ENCODE measurements at places on chromosomes 5 and 9.

DNA sequence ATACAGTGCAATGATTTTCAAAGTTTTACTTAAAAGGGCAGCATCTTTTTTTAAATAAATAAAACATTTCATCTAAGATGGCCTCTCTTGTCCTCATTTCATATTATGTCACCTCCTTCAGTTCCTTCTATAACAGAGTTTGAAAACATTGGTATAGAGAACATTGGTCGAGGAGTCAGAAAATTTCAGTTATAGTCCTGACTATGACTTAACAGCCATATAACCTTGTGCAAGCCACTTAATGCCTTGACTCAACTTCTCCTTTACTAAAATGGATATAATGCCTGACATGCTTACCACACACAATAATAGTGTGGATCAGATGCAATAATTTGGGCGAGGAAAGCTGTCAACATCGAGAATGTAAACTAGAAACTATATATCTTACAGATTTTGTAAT is 22.6 kb downstream of the SSBP2 start:
- DNase-seq: no peak

DNA sequence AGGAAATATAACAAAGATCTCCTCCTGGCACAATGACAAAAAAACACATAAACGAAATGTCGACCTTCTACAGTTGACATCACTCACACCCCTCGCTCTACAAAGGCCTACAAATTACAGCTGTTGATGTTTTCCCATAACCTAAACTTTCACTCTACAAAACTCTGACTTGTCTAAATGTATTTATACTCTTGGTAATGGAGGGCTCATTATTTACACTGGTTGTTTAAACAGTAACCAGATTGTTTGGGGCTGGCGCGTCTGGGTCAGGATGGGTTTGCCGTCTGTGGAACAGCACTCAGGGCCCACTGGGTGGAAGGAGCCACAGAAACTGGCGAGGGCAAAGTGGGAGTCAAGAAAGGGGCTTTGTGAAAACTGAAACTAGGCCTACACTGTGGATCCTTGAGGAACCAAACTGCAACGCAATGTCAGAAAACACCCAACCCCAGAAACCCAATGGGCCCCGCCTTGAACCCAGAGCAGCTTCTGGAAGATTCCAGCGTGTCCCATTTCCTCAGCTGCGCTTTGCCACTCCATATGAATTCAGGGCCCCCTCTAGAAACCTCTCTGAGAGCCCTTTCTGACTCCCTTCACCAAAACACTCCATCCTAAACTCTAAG is 136.7 kb downstream of the ROR2 start:
- no peak for DNase-seq

DNA sequence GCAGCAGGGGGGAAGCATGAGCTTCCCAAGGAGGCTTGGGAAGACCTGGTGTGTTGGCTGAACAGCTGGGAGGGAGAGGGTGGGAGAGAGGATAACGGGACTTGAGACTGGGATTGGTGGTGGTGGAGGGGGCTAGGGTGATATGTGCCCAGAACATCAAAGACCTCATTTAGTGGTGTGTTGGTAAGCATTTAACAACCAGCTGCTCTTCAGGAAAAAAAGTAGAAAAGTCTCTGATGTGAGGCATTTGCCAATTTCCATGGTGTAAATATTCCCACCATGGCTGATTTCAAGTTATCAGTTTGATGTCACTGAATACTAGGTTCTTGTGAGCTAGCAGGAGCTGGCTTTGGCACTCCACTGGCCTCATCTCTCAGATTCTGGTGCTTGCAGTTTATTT is 170.8 kb downstream of the MACROH2A1 start:
- DNase-seq: no peak

DNA sequence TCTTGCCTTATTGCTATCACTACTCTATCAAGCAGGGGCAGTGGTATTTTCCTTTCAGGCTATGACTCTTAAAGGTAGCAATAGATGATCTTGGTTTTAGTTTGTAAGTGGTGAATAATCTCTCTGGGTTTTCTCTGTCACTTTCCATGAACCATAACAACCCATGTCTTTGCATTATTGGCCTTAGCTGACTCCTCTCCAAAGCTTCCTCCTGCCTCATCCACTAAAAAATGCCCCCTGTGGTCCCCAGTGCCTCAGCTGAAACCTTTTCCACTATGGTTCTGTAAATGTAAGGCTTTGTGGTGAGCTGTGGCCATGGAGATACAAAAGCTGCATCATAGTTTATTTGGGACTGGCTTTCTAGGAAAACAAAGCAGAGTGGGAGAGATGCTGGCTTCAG is 128.8 kb downstream of the GPBP1 start:
- DNase-seq: no peak

DNA sequence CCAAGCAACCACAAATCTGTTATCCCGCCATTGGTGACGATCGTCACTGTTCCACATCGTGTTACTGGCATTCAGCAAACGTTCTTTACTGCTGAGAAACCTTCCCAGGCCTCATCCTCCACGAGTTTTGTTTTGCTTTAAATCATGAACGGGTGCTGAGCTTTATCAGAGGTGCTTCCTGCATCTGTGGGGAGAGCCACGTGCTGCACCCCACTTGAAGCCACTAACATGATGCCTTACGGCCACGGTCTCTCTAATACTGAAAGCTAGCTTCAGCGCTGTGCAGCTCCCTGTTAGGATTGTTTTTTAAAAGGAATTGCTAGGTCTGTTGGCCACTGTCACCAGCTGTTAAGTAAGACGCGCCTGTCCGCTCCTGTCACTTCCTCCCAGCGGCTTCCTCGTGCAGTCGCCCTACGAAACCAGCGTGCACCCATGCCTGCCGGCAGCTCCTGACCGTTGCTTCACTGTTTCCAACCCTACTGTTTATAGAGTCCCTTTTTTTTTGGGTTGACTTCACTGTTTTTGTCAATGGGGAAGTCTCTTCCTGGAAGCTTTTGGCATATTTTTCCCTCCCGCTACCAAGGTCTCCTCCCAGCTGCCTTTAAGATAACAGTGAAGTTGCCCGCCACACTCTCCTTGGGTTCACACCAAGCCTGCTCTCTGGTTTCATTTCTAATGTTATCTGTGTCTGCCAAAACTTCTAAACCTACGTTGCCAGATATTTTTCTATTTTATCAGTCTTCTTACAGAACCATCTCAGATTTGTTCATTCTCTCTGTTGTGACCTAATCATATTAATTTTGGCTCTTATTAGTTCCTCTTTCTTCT is 20.3 kb downstream of the LPCAT1 start:
- peak; percentile 84 for DNase-seq

DNA sequence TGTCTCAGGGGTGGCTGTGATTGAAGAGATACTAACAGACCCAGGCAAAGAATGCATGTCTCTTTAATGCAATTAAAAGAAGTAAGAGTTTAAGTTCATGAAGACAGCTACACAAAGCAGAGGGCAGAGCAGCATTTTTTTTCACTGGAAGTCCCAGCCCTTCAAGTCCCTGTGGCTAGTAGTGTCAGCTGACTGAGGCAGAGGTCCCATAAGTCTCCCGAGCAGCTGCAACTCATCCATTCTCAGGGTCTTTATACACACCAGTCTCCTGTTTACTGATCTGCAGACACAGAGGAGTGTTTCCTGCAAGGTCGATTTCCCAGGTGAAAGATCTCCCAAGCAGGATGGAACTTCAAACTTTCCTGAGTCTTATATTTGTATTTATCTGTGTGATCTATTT is 169.4 kb upstream of the GLRA1 start:
- DNase-seq: no peak

- no peak for DNase-seq
Observed at GRCh38 chr9:4833781-4834560, 41.2 kb downstream of the RCL1 start.

DNA sequence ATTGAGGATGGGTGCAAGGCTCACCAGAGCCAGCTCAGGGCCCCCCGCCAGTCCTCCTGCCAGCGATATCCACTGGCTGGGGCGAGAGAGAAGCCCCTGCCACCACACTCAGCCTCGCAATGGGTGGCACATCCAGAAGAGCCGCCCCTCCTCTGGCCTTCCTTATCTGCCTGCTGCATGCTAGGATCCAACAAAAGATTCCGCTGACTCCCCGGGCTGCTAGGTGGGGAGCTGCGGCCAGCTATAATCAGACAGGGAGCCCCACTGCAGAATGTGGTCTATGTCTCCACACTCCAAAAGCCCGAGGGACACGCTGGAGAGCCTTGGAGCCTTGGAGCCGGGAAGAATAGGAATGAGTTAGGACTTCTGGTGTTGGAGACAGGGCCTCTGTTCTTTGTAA is 32.8 kb downstream of the COL23A1 start:
- no peak for DNase-seq

GRCh38 chr5:125776656-125777139 is 646.5 kb upstream of the GRAMD2B start:
- DNase-seq: no peak

DNA sequence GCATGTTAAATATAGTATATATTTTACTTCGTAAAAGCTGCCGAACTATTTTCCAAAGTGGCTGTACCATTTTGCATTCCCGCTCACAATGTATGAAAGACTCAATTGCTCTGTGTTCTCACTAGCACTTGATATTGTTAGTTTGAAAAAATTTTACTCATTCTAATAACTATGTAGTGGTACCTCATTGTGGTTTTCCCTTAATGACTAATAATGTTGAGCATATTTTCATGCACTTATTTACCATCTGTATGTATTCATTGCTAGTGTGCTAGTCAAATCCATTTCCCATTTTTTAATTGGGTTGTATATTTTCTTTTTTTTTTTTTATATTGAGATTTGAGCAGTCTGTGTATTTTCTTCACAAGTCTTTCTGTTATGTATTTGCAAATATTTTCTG is 58.4 kb downstream of the RANBP17 start:
- DNase-seq: no peak

DNA sequence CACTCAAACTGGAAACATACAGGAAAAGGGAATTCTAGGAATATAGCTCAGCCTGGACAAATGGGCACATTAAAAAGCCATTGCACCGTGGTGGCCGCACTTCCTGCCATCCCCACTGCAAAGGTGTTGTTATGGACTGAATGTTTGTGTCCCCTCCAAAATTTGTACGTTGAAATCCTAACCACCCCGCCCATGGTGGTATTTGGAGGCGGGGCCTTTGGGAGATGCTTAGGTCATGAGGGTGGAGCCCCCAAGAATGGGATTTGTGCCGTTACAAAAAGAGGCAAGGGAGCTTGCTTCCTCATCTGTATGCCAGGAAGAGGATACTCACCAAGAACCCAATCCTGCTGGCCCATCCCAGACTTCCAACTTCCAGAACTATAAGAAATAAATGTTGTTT is 1.1 kb upstream of the CMBL start:
- DNase-seq: no peak

DNA sequence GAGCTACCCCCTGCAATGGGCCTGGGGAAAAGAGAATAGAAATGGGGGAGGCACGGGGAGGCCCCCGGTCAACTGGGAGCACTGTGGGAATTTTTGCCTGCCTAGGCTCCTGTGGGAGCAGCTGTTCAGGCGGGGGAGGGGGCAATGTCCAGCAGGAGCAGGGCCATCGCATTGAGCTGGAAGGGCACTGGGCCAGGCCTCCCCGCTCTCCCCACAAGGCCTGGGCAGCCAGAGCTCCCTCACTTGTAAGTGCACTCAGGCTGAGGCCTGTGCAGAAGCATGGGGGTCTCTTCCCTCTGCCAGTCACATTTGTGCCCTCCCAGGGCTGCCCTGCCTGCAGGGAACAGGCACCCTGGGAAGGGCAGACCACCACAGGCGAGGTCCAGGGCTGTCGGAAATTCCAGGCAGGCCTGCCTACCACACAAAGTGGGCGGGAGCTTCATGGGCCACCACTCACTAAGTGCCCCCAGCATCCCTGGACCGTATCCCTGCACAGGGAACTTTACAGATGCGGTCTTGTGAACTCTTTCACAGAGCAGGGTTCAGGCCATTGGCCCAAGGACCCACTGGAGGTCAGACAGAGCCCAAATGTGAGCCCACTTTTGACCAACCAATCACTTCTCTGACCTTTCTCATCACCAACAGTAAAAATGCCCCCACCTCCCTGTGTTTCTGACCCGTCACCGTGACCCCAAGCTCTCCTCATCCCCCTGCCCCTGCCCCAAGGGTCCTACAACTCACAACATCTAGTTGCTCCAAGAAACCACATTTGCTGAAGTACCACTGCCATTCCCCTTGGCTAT is 1.0 kb upstream of the CFAP157 start:
- DNase-seq: no peak

DNA sequence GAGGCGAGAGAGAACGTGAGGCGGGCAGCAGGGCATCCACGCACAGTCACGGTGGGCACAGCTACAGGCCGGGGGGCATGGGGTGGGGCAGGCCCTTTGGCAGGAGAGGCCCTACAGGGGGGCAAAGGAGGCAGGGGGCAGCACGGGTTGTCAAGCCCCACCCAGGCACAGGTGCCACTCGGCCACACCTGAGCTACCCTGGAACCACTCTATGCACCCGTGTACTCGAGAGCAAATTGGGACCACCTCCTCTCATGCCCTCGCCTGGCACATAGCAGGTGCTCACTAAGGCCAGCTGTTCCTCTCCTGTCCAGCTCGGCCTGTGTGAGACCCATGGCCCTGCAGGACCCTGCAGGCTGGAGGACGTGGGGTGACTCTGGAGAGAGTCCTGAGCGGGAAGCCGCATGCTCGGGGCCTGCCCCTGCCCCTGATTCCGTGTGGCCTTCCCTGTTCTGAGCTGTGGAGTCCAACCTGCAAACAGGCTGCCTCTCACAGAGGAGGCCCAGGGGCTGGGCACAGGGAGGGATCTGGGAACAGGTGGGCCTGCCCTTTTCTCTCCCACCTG is 31.4 kb upstream of the SARDH start:
- no peak for DNase-seq

DNA sequence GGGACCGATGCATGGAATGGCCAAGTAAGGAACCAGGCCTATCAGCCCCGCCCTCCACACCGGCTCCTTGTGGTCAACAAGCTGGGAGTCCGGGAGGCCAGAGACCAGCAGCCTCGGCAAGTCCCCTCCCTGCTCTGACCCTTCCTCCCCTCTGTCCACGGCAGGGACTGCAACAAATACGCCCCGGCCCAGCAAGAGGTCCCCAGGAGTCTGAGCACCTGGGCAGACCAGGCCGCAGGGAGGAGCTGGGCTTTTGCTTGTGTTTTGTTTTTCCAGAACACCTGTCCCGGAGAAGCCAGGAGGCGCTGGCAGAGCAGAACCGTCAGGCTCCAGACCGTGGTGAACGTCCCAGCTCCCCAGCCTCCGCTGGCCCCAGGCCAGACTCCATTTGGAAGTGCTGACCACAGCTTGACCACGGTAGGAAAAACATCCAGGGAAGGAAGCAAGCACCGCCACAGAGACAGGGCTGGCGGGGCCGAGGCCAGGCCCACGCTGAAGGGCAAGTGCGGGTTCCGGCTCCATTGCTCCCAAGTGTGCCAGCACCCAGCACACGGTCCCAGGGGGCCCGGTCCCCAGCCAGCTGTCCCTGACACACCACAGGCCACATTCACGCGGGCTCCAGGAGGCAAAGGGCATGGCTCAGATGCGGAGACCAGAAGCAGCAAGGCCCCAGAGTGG is 56.7 kb downstream of the VAV2 start:
- DNase-seq: no peak

DNA sequence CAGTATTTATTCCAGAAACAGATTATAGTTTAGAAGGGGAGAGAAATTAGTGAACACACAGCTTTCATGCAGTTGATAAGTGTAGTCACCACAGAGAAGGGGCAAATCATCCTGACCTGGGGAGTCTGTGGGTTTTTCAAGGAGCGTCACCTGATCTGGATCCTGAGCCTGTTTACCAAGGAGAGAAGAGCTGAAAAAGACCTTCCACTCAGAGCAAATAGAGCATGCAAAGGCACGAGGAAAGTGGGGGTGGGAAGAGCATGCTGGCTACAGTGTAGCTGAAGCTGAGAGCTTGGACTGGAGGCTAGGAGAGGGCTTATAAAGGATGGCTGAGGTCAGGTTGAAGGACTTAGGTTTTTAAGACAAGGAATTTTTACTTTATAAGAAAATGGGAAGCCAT is 30.4 kb downstream of the ACO1 start:
- DNase-seq: no peak

GRCh38 chr5:107570805-107571531 is 99.8 kb downstream of the EFNA5 start:
- peak; percentile 80 for DNase-seq
